CD4-positive, CD25-positive, alpha-beta regulatory T cell (primary cell): ENCODE measurements at places on chromosomes 3 and 15. TPM values are rescaled to one million over a fixed set of nuclear protein-coding genes. Genes with fewer than 3 reads are reported as not detected.

- no peak for DNase-seq
Measured at GRCh38 chr3:23376516-23377248, 173.6 kb downstream of the UBE2E2 start.

- DNase-seq, result no peak
Measured at GRCh38 chr3:194555175-194556062, 68.6 kb upstream of the ATP13A3 start.

Gene IFT80
- polyA plus RNA-seq, result 6.3 TPM

GRCh38 chr3:128935922-128936321 is 56.5 kb downstream of the ACAD9 start:
- DNase-seq, result no peak

DNA sequence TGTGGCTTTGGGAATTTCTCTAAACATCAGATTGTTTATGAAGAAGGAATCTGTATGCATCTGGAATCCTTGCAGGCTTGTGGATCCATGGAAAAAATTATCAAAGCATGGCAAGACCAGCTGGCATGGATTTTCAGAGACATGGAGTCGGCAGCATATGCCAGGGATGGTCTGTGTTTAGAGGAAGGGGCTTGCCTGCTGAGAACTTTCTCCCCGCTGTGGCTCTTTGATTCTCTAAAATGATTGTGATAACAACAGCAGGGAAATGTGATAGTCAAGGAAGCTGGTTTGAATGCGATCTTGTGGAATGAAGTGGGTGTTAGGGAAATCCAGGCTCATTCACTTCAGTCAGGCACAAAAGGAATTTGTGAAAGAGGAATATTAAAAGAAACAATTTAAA is 245.7 kb upstream of the THRB start:
- no peak for DNase-seq

DNA sequence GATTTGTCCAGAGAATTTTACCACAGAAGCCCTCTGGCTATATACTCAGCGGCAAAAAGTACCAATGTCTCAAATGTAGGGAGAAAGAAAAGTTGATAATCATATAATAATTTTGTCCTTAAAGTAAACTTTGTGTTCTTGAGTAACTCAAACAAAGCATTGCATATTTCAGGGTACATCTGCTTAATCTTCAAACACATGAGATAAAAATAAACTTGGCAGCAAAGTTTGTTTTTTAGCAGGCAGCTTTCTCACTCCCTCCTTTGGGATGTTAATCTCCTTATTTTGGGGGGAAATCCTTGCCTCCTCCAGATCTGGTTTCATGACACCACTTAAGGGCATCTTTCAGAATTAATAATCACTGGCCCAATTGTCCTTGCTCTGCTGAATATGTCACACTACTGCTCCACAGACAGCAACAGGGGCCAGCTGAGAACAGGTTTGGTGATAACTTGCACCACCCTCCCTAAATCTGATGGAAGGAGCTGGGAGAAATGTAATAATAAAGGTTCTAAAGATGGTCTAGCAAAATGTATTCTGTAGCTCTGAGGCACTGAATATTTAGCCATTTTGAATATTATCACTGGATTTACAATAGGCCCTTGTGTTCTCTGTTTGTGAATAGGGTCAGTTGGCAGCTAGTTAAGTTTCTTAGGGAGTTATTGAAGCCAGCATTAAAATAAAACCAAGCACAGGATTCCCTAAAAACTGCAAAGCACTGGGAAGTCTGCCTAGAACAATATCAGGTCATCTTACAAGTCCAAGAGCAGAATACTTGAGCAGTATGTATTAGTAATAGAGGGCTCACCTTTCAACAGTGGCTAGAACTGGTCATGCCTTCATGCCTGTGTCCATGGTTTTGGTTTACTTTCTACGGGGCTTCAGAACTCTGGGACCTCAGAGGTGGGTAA is 79.2 kb downstream of the EFL1 start:
- DNase-seq, result no peak

Gene ANKRD63
- not detected for polyA plus RNA-seq

Gene OR5H15
- not detected for polyA plus RNA-seq

- DNase-seq, result no peak
Measured at GRCh38 chr15:68366314-68366713, 65.6 kb downstream of the ITGA11 start.

DNA sequence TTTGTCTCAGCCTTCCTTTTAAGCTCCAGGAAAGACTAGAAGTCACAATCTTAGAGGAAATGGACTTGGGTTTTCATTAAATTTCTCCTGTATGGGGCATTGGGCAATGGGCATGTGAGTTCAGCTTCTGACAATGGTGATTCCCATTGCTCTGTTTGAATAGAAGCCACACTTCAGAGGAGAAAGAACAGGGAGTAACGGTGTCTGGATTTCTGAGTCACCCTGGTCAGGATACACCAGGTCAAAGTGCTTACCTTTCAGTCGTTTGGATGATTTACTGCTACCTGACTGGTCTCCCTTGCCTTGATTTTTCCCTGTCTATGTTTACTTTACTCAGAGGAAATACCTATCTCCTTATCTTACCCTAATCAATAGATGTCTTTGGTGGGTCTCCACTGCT is 111.7 kb upstream of the VEPH1 start:
- DNase-seq, result no peak

Gene SYNM
- polyA plus RNA-seq, result not detected

Gene CFAP91
- polyA plus RNA-seq, result 0.59 TPM

DNA sequence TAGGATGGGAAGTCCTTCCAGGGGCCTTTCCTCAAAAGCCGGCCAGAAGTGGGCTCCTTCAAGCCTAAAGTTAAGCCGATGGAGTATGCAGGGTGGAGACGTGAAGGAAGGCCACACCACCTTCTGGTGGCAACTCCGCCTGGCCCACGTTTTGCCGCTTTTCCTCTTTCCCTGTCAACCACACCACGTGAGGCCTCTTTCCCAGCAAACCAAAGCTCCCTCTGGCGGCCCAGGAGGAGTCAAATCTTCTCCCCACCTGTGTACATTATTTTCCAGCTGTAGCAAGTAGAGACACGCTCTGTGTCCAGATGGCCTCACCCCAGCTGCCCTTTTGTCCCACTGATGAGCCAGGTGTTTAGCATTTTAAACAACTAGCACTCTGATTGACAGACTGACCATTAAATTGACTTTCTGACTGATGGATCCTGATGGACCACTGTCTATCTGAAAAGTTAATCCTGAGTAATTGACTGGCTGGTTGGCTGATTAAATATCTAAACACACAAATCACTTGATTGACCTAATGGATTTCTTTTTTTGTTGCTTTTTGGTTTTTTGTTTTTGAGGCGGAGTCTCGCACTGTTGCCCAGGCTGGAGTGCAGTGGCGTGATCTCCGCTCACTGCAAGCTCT is 59.6 kb upstream of the ZBTB38 start:
- no peak for DNase-seq

Gene CIAO2A
- polyA plus RNA-seq, result 103 TPM

DNA sequence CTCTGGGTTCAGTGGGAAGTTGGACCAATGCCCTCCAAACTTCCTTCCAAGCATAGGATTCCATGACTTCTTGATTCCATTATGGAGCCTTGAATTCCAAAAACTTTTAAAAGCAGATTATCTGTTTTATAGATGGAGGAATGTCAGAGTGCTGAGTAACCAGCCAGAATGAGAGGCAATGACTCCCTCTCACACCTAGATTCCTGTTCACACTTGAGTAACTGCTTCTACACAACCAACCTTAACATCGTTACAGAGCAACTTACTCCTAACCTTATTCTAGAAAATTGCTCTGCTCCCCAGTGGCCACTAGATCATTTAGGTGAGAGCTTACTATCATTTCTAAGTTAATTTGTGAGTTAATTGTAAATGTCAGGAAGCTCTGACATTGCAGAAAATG is 24.2 kb upstream of the NR2F2 start:
- DNase-seq, result no peak

Gene SLC28A1
- not detected for polyA plus RNA-seq

Gene ATP13A5
- polyA plus RNA-seq, result not detected

Gene LPP
- 18.9 TPM for polyA plus RNA-seq

- DNase-seq, result peak; percentile 45
Measured at GRCh38 chr15:90902840-90903732, at the start of gene MAN2A2. MAN2A2 (plus strand) TSS chr15:90903302; CDS start chr15:90904208, 906 bp downstream.

Gene ITIH1
- not detected for polyA plus RNA-seq

DNA sequence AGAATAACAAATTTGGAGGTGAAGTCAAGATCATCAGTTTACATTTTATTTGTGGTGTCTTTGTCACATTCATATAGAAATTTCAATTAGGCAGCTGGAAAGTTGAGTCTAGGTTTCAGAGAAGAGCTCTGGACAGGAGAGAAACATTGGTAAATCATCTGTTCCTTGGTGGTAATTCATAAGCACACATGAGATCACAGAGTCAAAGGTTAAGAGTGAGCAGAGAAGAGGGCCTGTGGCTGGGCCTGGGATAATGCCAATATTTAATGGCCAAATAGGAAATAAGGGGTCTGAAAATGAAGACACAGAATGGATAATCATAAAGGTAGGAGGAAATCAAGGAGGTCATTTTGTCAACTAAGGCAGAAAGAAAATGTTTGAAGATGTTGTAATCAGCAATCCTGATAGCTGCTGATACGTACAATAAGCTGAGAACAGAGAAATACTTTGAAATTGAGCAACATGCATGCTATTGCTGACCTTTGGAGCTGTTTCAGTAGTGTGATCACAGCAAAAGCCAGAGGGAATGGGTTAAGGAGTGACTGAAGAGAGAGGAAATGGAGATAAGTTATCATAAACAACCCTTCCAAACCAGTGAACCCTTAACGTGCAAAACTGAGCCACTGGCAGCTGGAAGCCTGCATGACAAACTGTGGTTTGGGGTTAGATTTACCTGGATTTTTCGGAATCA is 692.8 kb downstream of the AGBL1 start:
- no peak for DNase-seq

GRCh38 chr15:44066211-44066827 is 128.8 kb downstream of the FRMD5 start:
- DNase-seq, result peak; percentile 34

- no peak for DNase-seq
Measured at GRCh38 chr15:66276546-66276945, 16.8 kb upstream of the DIS3L start.

Gene STRIT1
- not detected for polyA plus RNA-seq

Gene VWA5B2
- polyA plus RNA-seq, result not detected

DNA sequence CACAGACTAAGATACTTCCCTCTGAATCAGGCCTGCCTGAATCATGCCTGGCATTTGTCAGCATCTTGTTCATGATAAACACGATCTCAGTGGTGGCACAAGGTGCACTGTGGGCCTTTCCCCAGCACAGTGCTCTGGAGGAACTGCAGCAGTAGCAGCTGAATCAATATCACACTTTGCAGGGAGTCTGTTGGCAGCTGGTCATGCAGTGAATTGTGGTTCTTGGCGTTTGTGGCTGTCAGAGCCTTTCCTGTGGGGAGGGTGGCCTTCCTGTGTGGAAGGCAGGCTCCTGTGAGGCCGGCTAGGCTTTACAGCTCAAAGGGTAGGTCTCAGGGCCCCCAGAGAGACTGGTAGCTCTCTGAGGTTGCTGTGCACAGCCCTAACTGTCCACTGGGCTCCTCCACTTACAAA is 54.4 kb upstream of the TLE3 start:
- no peak for DNase-seq

DNA sequence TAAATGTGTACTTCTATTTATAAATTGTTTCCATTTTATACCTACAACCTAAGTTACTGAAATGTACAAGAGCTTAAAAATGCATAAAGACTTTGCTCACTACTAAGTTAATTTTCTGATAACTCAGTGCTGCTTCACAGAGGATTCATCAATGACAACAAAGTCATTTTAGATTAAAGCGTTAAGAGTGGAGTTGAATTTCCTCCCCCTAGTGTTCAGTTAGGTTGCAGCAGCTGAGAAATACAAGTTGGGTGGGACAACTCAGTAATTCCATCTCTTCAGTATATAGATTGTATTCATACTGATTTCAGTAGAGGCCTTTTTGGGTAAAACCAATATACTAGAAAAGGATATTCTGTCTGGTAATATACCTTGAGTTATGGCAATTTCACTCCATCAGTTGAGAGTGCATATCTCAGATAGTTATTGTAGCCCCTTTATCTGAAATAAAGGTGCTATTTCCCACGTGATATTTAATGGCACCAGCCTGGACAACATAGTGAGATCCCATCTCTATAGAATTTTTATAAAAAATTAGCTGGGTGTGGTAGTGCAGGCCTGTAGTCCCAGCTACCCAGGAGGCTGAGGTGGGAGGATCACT is 6.9 kb upstream of the RPL35A start:
- DNase-seq, result peak; percentile 54

- no peak for DNase-seq
Measured at GRCh38 chr3:88076712-88077111, 17.7 kb downstream of the ZNF654 start.

DNA sequence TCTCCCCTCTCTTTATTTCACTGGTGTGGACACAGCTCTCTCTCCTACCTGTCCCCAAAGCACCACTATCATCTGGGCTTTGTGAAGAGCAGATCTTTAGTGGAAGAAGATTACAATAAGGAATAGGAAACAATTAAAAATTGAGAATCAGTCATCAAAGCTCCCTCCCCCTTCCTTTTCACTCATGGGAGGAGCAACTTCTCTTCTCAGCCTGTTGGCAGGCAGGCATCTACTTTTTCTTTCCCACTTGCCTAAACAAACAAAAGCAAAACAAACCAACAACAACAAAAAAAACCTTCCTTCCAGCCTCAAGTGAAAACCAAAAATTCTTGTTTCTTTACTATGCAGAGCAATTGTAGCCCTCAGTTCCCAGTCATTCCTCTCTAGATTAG is 125.5 kb upstream of the BHLHE40 start:
- DNase-seq, result no peak

GRCh38 chr15:66875588-66876420 is 173.8 kb downstream of the SMAD6 start:
- DNase-seq, result no peak

DNA sequence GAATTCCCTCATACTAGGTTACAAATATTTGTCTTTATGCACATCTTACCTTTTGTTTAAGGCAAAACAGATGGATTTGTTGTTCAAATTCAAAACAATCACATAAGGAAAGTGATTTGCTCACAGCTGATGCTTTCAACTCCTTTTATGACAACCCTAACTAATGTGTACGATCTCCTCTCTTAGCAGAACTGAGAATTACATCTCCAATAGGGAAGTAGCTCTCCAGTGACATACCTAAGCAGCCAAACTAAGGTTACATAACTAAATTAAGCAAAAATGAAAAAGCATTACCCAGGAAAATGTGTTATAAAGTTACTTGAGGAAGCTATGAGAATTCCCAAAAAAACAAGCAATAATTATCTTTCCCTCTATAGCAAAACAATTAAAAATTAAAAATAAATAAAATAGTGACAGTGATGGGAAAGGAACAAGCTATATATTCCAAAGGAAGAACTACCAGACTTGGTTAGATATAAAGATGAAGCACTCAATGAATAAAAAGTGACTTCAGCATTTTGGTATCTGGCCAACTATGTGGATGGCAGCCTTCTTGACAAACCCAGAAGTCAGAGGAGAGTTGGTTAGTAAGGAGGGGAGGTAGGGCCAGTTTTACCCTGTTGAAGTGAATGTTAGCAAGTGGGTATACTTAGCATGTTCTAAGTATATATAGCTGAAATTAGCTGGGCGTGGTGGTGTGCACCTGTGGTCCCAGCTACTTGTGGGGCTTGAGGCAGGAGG is 32.4 kb downstream of the PEAK1 start:
- no peak for DNase-seq

Gene TTLL13
- not detected for polyA plus RNA-seq
